ENCODE measurements at places on chromosomes 1 and 21.
A peak's percentile ranks its signal among the peaks of the same experiment; 100 is the strongest.

DNA sequence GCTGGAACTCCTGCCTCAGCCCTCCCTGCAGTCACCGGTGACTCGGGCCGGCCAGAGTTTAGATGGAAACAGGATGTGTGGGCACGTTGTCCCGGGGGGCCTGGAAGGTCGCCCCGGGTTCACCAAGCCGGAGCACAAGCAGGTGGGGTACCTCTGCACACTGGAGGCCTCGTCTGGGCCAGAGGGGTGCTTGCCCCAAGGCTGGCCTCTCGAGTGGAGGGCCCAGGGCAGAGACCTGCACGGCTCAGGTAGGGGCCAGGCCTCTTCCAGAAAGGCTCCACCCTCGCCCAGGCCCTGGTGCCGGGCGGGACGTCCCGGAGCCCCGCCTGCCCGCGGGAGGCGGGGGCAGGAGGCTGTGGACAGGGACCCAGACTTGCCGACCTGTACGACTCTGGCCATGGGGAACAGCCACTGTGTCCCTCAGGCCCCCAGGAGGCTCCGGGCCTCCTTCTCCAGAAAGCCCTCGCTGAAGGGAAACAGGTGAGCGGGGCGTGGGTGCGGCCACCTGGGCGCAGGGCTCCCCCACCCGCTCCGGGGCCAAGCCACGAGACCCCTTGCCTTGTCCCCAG, at the start of gene PLEKHN1:
Gene PLEKHN1 (plus strand): TSS at position 348 of the 569 bp plus-strand sequence. CDS start 50 bp downstream, at position 398.
- no peak for DNase-seq

GRCh38 chr1:208990456-208990855, 593.1 kb upstream of the CAMK1G start:
- no peak for DNase-seq

GRCh38 chr1:20410503-20410902, 75.5 kb downstream of the CAMK2N1 start:
- no peak for DNase-seq

DNA sequence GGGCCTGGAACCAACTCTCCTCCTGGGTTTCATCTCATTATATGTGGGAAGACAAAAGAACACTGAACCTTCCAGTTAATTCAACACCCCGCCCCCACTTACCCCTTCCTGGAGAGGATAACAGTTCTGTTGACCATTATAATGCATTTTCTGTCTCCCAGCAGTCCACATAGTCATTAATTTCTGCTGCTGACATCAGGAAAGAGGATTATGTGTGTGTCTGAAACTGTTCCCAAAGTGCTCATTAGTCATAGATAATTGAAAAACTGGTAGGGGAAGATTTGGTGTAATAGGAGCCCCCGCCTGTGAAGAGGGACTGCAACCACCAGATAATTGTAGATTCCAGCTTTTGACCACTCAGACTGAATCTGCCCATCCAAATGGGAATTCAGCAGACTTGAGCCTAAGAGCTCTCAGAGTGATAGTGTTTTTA, 208.7 kb downstream of the FGGY start:
- DNase-seq: peak; percentile 48

- DNase-seq: no peak
Observed at GRCh38 chr1:231354330-231355020, 16.4 kb downstream of the SPRTN start.

DNA sequence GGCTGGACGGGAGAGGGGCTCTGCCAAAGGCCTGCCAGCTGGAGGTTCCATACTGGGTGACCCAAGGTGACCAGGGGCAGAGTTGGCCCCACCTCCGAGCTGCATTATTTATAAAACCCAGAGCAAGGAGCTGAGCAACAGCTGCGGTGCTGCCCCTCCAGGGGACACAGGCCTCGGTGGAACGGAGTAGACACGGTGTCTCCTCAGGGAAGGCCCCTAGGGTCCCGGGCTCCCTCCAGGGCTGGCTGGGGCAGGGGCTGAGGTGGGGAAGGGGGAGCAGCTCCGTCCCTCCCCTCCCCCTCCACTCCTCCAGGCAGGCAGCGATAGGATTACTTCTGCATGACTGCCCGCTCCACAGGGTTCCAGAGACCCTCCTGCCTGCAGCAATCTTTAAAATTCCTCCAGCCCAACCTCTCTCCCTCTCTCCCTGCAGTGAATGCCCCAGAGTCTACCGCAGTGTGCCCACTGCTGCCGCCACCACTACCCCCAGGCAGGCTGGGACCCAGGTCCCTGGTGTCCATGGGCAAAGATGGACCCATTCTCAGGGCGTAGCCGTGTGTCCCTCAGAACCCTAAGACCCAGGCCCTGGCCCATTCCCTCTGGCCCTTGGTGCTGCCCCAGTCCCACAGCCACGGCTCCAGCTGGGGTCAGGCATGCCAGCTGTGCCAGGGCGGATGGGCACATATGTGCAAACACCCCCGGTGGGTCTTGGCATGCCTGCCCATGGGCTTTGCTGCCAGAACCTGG, 10.8 kb downstream of the AHDC1 start:
- DNase-seq: no peak

GRCh38 chr1:244150665-244151064, 99.6 kb downstream of the ZBTB18 start:
- no peak for DNase-seq

DNA sequence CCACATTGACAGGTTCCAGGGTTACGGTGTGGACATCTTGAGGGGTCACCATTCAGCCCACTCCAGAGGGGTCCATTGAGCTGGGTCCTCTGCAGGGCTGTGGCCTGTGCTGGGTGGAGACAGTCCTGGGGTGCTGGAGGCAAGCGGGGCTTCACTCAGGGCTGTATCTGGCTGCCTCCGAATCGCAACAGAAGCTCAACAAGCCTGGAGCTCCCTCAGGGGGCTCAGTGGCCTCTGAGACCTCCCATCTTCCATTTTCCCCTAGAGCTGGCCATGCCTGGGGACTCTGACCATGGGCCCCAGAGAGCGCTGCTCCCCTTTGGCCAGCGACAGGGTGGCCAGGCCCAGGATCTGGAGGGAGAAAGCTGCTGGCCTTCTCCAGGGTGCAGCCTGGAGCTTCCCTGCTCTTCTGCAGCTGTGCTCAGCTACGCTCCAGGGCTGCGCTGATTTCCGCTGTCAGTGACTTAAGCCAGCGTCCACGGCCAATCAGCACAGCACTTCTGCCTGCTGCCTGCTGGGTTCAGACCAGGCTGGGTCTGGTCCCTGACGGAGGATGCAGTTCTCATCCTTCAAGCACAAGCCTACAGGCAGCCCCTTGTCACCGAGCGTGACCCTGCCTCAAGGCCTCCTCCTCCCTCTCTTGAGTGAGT, 45.0 kb upstream of the ADARB1 start:
- DNase-seq: no peak

DNA sequence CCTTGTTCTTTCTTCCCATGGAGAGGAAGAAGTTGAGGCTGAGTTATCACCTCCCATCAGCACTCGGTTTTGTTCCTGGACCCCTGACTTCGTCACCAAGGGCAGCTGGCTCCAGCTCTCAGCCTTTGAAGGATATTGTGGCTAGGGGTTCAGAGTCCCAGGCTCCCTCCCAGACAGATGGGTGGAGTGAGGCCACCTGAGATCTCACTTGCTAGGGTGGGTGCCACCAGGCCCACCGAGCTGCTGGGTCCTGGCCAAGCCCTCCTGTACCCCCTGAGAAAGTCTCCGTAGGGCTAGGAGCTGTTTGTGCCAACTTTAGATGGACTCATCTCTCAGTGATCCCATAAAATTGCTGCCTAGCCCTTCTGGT, 6.9 kb downstream of the MX2 start:
- DNase-seq: no peak

DNA sequence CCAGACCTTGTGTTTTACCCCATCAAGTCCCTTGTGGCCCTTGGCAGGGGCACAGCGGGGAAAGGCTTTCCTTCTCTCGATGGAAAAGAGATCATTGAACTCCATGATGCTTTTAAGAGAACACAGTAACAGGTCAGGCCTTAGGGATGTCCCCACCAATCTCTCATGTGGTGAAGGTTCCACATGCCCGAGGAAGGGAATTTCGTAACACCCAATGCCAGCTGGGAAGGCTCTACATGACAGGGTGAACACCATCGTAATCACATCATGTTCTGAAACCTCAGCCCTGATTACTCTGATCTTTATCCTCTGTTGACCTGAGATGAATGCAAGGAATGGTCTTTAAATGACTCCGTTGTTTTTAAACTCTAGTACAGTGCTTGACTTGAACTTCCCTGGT, 105.5 kb upstream of the SPAG17 start:
- no peak for DNase-seq

DNA sequence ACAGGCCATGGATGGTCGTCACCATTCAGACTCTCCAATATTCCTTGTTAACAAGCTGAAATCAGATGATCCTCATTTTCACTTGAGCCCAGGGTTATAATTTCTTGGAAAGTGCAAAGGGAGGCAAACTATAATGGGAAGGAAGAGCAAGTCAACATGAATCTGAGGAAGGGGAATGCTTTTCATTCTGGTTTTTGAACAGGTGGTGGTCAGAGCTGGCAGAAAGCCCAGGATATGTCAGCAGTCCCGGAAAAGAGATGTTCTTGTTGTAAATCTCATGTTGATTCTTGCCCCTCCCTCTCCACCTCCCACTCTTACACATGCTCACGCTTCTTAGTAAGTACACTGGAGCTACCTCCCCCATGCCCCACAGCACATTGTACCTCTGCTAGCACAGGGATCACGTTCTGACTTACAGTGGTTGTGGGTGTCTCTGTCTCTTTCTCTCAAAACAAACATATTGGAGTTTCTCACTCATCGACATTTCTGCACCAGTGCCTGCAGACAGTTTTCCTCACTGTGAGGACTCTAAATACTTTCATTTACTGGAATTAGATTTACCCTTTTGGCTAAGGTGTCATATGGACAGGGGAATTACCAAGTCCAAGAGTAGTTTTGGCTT, 77.6 kb downstream of the XCL2 start:
- DNase-seq: peak; percentile 72

- DNase-seq: no peak
Observed at GRCh38 chr1:206470692-206471414, 577 bp downstream of the IKBKE start.

GRCh38 chr1:8477166-8477982, 159.5 kb downstream of the SLC45A1 start:
- DNase-seq: no peak

DNA sequence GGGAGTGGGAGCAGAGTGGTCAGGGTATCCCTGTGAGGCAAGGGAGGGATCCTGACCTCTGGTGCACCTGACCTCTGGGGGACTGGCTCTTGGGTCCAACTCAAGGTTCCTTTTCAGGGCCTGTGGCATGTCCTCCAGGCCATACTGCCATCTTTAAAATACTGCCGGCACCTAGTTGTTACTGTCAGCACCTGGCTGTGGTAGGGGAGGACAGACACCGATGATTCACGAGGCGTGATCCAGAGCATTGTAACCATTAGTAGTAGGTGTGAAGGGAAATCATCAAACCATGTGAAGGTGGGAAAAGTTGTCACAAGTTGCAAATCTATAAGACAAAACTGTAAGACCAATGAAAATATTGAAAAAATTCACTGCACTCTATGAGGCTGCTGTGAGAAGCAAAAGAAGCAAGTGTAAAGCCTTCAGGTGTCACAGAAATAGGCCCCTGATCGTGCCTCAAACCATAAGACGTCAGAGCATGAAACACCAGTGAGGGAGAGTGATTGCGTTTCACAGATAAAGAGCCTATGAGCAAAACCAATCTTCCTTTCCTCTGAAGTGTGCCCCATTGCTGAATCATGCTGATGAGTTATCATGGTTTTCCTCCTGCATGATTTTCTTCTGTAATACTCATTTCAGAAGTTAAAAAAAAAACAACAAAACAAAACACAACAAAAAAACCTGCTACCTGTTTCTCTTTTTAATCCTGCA, 55.3 kb downstream of the CDC7 start:
- DNase-seq: no peak
